ENCODE measurements at places on chromosomes 7 and 10.

GRCh38 chr7:141407893-141408292 lies 143.3 kb upstream of the AGK start:
- DNase-seq: no peak

- no peak for DNase-seq
Observed at GRCh38 chr10:71216363-71216695, 4.0 kb downstream of the UNC5B start.

DNA sequence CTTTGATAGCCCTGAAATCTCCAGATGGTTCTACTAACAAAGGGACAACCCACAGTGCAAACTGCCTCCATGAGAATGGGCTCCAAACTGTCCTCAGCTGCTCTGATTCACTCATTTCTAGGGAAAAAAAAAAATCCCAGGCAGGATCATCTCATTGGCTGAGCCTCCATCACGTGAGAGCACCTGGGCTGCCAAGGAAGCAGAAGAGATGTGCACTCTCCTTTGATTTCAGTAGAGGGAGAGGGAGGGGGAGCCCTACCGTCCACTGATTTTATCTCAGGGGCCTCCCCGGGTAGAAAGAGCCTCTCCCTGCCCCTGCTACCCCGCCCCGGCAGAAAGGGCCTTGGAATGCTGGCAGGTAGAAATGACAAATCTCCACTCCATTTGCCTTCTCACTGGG lies 725.4 kb downstream of the PHTF2 start:
- no peak for DNase-seq

DNA sequence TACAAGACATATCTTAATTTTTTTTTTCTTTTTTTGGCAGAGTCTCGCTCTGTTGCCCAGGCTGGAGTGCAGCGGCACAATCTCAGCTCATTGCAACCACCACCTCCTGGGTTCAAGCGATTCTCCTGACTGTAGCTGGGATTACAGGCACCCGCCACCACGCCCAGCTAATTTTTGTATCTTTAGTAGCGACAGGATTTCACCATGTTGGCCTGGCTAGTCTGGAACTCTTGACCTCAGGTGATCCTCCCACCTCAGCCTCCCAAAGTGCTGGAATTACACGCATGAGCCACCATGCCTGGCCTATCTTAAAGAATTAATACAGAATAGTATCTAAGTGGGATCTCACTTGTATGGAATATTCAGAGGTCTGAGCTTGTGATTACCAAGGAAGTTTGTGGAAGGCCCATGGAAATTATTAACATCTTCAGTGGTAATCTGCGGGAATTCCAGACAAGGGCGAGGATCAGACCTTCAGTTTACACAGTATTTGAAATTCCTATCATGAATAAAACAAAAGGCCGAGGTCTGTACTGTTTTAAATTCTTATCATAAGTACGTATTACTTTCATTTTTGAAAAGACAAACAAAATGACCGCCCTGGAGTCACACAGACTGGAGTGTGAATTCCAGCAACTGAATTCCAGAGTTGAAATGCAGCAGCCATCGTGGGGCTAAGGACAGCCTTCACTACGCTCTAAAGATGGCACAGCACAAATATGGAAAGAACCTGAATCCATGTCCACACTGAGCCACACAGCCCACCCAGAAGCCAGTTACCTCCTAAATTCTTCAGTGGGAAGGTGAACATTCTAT lies 16.7 kb downstream of the GPRIN2 start:
- peak; percentile 2 for DNase-seq

- DNase-seq: no peak
Observed at GRCh38 chr10:102668326-102669107, 24.2 kb downstream of the TRIM8 start.

DNA sequence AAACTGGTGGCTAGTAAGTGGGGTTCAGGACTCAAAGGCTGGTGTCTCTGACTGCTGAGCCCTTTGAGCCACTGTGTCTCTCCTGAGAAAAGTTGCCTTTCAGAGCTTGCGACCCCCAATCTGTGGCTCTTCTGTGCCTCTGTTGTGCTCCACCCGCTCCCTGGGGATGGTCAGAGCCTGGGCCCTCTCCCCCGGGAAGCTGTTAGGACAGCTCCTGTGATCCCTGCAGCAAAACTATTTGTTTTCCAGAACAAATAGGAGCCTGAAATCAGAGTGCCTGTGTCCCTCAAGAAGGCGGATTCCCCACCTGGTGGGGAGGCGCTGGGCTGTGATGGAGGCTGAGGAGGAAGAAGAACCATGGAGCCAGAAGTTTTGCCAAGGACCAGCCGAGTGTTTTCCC lies 56.4 kb upstream of the MXI1 start:
- no peak for DNase-seq

GRCh38 chr7:142511801-142512200 lies 237.5 kb upstream of the PRSS1 start:
- no peak for DNase-seq

DNA sequence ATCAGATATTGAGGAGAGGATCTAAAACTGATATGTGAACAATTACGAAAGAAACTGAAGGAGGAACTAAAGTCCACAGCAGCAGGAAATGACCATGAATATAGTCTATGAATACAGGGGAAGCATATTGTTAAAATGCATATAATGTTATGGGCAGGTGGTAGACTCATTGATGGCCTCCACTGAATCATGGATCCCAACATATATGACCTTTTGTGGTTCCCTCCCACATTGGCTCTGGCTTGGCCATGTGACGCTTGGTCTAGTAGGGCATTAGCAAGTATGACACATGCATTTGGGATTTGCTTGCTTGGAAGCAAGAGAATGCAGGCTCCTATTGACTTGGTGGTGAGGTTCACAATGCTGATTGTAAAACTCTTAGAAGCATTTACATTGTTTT lies 55.2 kb upstream of the RAB18 start:
- no peak for DNase-seq

DNA sequence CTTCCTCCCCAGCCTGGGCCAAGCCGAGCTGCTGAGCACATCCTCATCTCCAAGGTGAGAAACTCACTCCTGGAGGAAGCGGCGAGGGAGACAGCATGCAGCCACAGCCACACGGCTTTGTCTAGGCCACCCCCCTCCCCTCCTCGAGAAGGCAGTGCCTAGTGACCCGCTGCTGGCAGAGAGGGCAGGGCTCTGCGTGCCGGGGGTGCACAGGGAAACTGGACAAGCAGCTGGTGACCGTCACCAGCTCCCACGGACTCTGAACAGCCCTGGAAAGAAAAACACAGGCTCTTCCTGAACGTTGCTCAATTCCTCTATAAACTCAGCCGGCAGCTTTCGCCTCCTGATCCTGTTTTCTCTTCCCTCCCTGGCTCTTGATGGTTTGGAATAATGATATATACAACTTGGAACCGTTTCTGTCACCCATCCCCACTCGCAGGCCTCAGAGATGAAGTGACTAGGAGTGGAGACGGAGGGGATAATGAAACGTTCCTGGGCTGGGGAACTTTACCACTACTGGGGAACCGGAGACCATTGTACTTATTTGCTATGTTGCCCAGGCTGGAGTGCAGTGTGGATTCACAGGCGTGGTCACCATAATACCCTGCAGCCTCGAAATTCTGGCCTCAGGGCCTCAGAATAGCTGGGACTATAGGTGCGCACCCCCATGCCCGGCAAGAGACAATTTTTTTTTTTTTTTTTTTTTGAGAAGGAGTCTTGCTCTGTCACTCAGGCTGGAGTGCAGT lies 19.3 kb downstream of the PAPOLB start:
- DNase-seq: peak; percentile 44

DNA sequence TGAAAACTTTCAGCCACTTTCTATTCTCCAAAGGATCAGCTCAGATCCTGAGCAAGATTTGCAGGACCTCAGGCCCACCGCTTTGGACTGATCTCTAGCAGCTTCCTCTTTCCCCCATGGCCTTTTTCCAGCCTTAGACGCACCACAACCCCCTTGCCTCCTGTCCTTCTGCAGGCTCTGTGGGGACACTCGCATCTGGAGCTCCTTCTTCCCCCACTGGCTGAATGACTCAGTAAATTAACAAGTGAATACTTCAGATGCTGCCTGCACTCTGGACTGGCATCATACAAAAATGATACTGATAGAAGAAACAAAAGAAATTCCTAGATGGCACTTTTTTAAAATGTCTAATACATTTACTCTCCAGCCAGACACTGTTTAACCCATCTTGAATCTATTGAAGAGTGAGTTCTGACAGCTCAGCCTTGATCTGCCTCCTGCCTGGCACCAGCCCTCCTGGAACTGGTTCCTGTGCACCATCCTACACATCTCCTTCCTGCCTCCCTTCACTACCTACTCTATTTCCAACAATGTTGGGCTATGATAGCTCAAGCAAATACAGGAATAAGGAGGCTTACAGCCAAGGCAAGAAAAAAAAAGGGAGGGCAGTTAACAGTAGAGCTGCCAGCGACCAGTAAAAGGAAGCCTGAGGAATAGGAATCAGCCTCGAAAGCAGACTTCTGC lies 3.3 kb downstream of the FRMPD2 start:
- DNase-seq: no peak

DNA sequence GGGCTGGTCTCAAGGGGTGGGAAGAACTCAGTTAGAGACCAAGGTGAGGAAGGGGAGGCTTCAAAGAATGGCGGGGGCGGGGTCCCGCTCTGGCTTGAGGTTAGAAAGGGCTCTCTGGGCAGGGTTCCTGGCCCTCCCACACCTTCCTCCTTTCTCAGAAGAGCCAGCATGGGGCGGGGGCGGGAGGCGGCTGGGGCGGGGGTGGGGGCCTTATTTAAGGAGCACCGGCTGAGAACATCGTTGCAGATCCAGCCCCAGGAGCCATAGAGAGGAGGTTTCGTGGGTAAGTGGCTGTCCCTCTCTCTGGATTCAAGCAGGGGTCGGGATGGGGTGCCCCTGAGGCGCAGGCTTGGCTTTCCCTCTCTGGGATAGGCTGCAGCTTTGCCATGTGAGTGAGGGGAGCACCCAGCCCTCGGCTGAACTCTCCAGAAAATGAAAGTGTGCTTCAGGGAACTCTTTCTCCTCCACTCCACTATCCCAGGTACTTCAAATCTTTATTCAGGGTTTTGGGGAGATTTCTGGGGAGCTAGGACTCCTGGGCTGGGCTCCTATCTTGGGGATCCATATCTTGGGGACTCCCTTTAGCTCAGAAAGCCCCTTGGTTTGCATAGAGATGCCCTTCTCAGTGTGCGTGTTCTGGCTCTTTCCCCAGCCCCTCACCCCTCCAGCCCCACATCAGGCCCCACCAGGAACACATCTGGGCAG lies 3.3 kb upstream of the CUEDC2 start:
- DNase-seq: no peak

GRCh38 chr7:25388681-25389080 lies 160.4 kb upstream of the NPVF start:
- no peak for DNase-seq

DNA sequence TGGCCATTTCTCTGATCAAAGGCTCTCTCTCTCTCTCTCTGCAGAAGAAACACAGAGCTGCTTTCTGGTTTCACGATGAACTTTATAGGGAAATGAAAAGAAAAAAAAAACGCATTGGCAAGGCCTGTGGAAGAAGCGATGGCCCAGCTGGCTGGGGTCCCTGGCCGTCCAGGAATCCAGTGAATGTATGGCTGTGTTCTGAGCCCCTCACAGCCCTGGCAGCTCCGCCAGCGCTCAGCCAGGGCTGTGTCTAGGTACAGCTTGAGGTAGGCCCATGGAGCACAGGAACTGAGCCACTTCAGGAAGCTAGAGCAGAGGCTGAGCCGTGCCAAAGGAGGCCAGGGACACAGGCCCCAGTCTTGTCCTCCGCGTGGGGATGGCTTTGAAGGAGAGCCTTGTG lies 13.1 kb upstream of the UCMA start:
- no peak for DNase-seq

DNA sequence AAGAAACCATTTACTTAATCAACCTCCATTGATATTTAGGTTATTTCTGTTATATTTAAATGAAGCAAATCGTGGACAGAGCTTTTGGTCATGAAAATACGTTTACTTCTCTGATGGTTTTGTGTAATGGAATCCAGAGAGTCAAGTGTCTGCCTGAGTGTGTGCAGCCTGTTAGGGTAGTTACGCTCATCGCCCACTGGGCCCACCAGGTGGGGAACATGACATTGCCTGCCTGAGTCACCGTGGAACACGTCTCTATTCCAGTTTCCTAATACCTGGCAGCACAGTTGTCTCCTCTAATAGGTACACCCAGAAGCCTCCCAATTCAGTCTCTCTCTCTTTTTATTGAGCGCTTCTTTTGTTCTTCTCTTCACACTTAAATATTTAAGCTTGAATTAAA lies 91.0 kb downstream of the ADCY1 start:
- DNase-seq: no peak

DNA sequence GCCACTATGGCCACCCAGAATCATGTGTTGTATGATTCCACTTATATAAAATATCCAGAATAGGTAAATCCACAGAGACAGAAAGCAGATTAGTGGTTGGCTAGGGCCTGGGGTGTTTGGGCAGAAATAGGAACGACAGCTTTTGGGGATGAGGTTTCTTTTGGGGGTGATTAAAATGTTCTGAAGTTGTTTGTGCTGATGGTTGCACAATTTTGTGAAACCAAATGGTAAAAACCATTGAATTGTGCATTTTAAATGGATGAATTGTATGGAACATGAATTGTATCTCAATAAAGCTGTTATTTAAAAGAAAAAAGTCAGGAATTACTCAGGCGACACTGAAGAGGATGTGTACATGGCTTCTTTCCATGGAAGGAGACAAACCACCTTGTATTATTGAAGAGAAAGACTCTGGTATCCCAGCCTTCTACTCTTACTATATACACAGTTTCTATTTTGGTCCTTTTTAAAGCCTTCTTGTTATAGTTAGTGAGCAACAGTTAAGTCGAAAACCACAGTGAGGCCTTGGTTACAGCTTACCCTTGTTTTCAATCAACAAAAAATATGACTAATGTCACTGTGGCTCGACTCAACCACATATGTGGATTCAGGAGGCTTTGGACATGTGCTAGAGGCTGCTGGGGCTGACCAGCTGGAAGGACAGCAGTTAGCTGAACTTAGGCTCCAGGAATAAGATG lies 57.1 kb upstream of the KMT2E start:
- no peak for DNase-seq

DNA sequence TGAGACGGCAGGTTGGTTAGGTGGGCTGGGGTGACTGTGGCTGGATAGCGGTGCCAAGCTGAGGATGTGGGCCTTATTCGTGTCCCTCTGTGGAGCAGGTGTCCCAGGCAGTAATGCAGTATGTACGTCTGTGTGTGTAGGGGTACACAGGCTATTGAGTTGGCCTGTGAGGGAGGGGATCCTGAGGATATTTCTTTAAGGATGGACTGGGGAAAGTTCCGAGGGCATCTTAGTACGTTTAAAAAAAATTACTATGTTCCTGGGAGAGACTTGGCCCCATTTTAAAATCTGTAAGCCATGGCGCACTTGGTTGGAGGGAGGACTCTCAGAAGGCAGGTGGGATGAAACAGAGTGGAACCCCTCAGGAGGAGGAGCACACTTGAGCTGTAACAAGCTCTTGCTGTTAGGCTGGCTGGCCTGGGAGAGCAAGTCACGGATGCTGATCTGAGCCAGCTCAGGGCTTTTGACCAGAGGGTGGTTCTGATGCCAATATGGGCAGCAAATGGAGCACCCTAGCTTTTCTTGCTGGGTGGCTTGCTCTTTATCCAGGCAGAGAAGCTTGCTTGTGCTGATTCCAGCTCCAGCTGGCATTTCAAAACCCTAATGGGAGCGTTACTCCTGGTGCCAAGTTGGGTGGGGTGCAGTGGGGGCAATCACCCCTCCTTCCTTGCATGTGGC lies 765 bp downstream of the WBP1L start:
- peak; percentile 95 for DNase-seq
